ENCODE measurements at places on chromosomes 11 and 22.

GRCh38 chr11:19670030-19670791, 42.4 kb upstream of the NAV2 start:
- DNase-seq, result no peak

DNA sequence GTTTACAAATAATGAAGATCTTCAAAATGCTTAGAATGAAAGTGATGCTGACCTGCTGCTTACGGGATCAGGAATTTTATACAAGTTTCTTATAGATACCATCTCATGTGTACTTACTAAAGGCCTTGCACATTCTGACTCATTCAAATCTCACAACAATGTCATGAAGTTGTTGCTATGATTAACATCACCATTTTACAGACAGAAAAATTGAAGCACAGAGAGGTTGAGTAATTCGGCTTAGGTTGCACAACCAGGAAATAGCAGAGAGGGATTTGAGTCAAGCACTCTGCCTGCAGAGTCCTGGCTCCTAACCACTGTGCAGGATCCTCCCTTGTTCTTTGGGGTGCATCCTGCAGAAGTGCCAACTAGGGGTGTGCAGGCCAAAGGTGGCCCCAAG, 471.9 kb downstream of the MIAT start:
- DNase-seq, result peak; percentile 78

- DNase-seq, result no peak
Observed at GRCh38 chr11:2097356-2097997, 41.7 kb downstream of the IGF2 start.

DNA sequence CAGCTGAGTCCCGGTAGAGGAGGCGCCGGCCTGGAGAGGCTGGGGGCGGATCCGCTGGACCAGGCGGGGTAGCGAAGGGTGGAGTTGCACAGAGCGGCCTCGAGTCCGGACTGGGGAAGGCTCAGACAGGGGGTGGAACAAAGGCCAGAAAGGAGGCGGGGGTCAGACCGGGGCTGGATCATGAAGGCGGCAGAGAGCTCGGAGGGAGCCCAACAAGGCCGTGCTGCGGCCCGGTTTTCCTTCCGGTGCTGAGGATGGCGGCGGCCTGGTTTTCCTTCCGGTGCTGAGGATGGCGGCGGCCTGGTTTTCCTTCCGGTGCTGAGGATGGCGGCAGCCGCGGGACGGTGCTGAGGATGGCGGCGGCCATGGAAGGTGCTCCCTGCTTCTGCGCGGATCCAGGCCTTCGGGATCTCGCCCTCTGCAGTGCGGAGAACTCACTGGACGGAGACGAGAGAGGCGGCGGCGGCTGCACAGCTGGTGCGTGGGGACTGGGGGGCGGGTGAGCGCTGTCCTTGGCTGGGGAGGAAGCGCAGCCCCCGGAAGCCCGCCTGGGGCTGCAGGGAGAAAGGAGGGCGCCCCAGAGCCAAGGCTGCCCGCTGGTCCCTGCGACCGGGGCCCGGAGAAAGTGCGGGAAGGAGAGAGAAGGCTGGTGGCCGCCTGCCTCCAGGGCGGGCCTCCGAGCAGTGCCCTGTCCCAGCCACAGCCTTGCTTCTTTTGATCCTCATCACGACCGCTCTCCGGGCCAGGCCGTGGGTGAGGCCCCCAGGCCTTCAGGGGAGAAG, 350.4 kb upstream of the B3GAT1 start:
- DNase-seq, result no peak

DNA sequence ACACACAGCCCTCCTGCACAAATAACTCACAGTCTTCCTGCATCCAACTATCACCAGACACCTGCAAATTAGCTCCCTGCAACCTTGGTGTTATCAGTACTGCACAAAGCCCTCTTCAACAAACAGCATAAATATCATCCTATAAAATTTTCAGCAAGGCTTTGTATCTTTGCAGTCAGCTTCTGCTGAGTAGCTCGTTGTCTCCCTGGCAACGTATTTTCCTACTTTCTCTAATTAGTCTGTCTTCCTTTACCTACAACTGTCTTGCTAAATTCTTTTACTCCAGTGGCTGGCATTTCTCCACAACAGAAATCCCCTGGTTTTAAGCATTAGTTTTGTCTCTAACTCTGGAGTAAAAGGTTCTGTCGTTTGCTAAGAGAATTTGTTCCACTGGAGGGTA, 3.9 kb downstream of the OR8D4 start:
- DNase-seq, result no peak

DNA sequence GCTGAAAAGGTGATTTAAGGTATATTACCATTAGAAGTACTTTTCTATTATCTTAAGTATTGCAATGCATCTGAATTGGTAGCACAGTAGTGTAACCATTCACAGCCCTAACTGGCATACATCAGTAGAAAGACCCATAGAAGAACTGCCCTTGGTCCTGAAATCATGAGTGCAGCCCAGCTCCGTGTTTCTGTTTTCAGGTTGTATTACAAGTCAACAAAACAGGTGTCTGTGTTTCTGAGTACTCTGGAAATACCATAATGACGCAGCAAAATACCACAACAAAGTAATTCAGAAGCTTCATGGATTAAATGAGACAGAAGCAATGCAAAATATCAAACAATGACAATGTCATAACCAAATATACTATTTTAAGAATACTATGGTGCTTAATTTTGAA, 226.3 kb downstream of the OPCML start:
- no peak for DNase-seq

GRCh38 chr11:134272381-134273316, 3.5 kb upstream of the GLB1L3 start:
- DNase-seq, result no peak

DNA sequence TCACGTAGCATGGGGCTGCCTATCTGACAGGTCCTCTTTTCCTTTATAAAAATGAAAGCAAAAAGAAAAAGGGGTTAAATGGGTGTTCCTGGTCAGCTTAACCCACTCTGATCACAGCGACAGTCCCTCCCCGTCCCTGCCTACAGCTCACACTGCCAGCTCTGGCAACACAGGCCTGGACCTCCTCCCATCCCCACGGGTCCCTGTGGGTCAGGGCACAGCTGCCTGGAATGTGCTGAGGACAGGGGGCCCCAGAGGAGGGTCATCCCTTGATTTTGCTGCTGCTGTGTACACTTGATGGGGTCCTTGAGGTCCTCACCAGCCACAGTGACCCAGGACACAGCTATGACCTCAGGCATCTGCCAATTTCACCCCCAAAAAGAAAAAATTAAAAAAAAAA, 29.6 kb upstream of the CYP2D6 start:
- DNase-seq, result no peak

DNA sequence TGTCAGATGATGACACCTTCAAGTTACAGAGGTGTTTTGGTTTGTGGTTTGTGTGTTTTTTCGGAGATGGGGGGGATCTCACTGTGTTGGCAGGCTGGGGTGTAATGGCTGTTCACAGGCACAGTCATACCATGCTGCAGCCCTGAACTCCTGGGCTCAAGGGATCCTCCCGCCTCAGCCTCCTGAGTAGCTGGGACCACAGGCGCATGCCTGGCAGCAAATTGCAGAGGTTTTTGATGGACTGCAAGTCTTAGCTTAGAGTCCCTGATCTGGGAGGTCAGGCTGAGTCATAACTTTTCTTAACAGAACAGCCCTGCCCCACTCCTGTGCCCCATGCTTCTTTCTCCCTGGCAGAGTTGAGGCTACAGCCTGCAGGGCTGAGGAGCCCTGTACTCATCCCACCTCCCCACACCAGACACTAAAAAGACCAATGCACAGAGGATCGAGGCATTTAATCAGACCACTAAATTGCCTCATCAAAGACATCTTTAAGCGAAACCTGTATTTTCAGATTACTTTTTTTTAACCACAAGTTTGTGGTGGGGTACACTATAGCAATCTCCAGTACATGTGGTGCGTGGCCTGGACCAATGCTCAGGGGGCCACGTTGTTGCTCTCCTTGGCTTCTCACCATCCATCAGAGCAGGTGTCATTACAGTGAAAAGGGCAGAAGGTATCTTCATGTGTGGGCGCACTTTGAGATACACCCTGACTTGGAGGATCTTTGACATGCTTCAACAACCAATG, 17.1 kb upstream of the ADORA2A start:
- DNase-seq, result no peak

- no peak for DNase-seq
Observed at GRCh38 chr11:69452206-69452987, 29.1 kb upstream of the LINC01488 start.

DNA sequence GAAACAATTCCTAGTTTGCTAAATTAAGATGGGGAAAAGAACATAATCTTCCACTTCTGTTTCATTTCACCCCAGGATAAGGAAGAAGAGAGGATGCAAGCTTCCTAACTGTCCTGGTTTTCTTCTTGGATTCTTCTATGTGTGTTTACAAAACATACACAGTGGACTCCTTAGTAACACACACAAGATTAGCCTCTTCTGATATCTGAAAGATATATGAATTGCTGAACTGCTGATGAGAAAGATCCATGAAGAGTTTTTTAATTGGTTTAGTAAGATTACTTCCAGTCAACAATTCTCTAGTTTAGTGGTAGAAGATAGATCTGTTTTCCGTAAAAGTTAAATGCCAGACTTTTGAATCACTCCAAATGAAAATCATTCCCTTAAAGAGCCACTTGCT, 86.8 kb downstream of the WT1 start:
- DNase-seq, result no peak

DNA sequence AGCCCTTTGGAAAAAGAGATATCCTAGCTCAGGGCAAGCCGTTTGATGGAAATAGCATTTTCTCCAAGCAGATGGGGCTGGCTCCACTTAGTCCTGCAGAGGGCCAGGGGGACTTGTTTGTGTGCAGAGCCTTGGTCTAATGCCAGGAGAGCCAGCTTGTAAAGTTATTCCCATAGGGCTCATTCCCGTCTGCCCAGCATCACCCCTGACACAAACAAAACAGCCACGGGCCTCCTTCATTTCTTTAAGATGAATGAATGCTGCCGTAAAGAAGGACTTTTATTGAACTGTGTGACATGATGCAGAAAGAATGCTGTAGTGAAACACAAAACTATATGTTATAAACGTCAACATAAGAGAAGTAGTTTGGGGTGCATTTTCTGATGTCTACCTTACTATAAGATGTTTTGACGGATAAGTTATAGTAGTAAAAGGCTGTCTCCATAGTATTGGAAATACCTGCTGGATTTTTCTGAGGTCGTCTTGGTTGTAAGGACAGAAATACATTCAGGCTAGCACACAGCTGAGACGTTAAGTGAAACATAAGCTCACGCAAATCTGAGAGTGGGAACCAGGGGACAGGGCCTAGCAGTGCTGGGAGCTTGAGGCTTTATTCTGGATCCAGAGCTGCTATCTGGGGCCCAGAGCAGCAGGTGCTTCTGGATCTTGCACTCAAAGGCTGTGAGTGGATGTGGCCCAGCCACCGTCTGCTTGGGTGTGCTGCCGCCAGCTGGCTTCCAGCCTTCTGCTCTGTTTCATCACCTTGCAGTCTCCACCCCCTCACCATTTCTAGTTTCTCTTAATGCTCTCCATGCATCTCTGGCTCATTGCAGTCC, 53.3 kb downstream of the NCAM1 start:
- DNase-seq, result no peak

- DNase-seq, result no peak
Observed at GRCh38 chr11:113436672-113437252, 38.4 kb downstream of the DRD2 start.

DNA sequence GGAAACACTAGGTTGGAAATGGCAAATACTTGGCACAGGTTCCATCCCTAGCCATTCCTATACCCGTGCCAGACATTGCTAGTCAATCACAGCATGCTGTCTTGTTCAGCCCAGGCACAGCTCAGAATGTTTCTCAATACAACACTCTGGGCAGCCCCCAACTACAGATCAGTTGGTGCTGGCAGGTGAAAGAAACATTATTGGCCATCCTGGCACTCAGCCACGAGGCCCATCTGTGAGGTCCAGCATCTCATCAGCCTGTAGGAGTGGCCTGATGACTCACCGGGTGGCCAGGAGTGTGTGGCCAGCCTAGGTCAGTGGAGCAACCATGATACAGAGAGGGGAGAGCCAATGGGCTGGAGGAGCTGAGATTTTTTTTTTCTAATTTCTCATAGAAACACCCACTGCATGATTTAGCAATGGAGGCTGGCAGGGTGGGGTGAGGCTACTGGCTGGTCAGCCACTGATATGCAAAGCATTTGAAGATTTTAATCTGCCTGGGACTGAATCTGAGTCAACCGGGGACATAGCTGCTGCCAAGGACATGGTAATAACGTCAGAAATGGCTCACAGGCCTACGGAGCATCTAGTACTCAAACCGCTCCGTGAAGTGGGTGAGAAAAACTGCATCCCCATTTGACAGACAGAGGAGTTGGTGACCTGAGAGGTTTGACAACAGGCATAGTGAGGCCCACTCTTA, 5.4 kb downstream of the MYO18B start:
- DNase-seq, result peak; percentile 89

GRCh38 chr11:113474362-113475159, 637 bp downstream of the DRD2 start:
- DNase-seq, result peak; percentile 27

GRCh38 chr11:8110396-8110795, 29.4 kb downstream of the TUB start:
- no peak for DNase-seq

DNA sequence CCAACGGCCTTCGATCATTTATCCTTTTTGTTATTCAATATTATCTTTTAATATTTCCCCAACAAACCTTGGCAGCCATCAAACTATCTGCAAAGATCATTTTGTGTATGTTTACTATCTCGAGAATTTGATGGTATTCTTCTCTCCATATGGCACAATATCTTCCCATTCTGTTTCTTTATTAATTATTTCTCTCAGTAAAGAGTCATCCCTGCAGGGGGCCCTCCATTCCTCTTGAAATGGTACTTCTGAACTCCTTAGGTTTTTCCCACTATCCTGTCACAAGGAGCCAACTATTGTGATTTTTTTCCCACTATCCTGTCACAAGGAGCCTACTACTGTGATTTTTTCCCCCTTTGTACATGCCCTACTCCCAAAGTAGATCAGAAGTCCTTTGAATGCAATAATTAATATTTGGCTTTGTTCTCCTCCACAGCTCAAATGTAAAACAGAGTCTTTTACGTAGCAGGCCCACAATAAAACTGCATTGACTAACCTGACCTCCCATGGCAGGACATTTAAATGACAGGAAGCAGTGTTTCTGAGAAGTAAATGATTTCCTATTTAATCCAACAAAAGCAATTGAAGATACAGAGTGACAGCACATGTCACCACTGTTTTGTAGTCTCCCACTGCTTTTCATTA, 43.3 kb downstream of the PDGFD start:
- no peak for DNase-seq

- DNase-seq, result no peak
Observed at GRCh38 chr11:16750417-16750816, 12.0 kb downstream of the C11orf58 start.

DNA sequence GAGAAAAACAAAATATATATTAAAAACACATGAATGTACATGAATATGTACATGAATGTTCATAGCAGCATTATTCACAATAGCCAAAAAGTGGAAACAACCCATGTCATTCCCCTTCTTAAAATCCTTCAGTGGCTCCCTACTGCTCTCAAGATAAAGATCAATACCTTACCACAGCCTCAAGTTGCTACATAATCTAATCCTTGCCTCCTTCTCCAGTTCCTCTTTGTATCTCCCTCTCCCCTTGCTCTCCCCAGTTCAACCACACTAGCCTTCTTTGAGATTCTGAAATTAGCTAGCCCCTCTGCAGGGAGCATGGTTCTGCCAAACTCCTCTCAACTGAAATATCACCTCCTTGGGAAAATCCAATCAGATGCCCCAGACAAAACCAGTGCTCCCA, 28.1 kb downstream of the MTMR2 start:
- no peak for DNase-seq

GRCh38 chr11:115067900-115068530, 389.7 kb downstream of the NXPE2 start:
- no peak for DNase-seq

Measured in non-pigmented ciliary epithelial cell (primary cell).